ENCODE measurements at places on chromosomes 5 and 9.

GRCh38 chr9:122656378-122656777 lies 1.0 kb downstream of the OR1B1 start:
- no peak for DNase-seq

DNA sequence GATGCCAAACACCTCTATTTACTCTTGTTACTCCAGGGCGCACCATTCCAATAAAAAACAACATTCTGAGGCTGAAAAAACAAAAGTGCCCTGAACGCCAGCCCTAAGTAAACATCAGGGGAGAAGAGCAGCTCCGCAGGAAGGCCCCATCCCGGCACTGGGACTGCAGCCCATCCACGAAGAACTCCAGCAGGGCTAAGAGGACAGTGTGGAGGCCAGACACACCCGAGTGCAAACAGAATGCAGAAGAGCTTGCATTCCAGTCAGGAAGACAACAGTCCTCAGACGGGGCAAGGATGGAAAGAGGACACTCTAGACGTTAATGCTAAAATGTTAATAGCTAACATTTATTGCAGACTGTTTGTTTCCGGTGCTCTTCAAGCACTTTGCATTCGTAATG lies 33.0 kb downstream of the FAM240B start:
- DNase-seq: no peak

DNA sequence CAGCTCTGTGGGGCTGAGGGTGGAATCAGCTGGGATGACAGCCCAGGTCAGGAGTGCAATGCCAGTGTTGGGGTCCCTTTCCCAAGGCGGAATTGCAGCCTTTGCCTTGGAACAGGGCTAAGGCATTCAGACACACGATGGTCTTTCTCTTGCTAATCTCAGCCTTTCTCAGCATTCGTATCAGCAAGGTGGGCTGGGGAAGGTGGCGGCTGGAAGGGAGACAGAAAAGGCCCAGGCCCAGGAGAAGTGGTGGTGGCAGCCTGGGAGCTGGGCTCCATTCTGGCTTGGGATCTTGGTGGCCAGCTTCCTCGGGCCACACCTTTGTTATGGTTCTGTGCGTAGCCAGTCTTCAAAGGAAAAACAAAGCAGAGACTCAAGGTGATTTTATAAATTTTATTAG lies 1.1 kb upstream of the ARHGEF28 start:
- DNase-seq: no peak

DNA sequence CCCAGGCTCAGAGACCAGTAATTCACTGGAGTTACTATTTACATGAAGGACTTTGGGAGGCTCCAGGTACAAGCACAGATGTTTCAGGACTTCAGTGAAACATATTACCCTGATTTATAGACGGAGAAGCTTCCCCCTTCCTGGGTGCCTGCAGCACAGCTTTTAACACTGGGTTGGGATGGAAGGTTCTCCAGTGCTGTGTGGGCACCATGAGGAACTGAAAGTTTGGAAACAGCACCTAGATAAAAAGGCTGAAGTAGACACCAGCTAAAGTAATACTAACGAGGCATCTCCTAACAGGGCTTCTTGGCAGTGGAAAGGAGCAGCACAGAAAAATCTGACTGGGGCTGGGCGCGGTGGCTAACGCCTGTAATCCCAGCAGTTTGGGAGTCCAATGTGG lies 70.7 kb downstream of the GCNT1 start:
- no peak for DNase-seq

DNA sequence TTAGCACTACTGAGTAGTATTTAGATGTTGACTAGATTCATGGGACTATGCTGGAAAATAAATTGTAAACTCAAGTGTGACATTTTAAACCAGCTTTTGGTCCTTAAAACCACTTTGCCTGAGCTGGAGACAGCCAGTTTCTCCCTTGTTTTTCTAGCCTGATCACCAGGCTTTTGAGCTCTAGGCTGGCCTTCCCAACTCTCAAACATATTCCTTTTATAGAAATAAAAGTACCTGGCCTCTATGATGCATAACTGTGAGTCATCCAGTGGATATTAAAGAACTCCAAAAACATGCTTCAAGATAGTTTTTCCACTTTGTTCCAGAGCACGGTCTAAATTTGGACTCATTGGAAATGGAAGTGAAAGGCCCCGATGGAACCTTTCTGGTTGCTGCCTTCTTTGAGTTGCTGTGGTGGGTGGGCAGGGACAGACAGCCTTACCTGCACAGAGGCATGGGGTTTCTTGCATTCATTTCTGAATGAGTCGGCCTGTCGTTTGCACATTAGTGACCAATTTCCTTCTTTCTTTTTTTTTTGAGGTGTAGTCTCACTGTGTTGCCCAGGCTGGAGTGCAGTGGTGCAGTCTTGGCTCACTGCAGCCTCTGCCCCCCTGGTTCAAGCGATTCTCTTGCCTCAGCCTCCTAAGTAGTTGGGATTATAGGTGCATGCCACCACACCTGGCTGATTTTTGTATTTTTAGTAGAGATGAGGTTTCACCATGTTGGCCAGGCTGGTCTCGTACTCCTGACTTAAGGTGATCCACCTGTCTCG lies 43.1 kb downstream of the TRIO start:
- no peak for DNase-seq

All from iPS DF 6.9 (cell line).